Esophagus squamous epithelium (tissue), 5 donors: ENCODE measurements at places on chromosomes 12 and 14.

DNA sequence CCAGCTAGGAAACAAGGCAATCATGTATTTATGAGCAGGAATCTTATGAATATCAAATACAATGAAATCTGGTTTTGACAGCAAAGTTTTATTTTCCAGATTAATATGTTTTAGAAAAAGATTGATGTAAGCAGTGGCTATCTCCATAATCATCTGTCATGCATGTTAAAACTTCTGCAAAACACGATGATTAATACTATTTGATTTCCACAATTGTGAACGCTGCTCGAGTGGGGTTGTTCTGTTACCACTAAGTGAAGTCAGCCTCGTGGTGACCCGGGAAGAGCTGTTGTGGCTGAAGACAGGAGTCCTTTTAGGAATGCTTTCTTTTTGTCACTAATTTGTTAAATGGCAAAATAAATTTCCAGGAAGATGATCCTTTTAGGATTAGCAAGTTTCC, 9.4 kb downstream of the CFAP251 start:
- DNase-seq, result no peak

DNA sequence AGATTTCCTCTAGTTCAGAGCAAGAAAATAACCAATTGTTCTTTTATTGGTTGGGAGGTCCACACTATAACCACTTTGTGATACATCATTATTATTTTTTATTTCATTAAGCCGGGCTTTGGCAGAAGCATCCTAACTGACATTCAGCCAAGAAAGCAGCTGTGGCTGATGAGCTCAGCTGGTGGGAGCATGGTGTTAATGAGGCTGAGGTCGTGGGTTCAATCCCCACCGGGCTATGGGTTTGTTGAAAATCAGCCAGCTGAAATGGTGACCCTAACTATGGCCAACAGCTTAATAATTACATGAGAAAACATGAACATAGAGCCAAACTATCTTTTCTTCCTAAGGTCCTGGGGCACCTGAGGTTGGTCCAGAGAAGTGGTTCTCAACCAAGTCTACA, 378.2 kb downstream of the GLT1D1 start:
- no peak for DNase-seq

GRCh38 chr14:56145965-56146364, 27.8 kb downstream of the PELI2 start:
- DNase-seq, result no peak

- no peak for DNase-seq
Observed at GRCh38 chr12:52926596-52927234, 21.8 kb upstream of the KRT8 start.

DNA sequence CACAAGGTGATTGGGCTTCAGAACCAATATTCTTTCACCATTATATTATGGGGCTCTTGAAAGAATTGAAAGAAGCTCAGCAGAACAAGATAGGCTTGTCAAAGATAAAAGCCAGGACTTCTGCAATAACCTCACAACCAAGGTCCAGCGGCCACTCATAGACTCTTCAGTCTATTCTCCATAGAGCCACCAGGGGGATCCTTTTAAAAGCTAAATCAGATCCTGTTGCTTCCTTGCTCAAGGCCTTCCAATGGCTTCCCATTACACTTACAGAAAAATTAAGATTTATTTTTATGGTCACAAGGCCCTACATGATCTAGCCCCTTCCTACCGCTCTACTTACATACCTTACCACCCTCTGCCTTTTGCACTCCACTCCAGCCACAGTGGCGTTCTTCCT, 169.6 kb downstream of the C12orf42 start:
- no peak for DNase-seq

GRCh38 chr14:29738950-29739349, 188.7 kb downstream of the PRKD1 start:
- DNase-seq, result no peak

DNA sequence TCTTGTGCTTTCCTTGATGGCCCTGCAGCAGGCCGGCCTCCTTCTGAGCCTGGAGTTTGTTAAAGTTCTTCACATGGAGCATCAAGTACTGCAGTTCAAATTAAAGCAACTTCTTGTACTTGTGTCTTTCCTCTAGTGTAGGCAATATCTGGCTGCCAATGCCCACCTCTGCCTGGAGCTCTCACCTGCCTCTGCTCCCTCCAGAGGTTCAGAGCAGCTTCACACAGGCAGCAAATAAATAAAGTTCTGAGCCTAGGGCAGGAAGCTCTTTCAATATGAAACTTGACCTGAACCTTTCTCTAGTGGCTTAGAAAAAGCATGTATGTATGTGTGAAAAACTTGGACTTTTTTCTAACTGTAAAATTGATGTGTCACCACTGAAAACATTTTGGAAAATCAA, 65.9 kb downstream of the ITPR2 start:
- DNase-seq, result no peak

DNA sequence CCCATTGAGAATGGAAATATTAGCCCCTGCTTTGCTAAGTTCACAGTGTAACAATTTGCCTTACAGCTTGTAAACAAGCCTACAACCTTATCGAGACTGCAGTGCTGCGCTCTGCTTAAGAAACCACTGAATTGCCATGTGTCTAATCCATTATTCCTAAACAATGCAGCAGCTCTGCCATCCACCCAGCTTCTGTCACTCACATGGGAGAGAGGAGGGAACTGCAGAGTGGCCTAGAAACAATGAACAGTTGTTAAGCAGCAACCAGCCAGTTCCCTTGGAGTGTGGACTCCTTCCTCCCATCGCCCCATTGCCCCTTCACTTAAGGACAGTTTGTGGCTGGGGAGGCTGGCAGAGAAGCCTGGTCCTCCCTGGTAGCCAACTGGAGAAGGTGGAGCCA, 42.9 kb downstream of the TESPA1 start:
- no peak for DNase-seq

- no peak for DNase-seq
Observed at GRCh38 chr12:53042607-53043454, 7.0 kb upstream of the TNS2 start.

- DNase-seq, result no peak
Observed at GRCh38 chr14:91872011-91872501, 4.7 kb upstream of the TC2N start.

- DNase-seq, result no peak
Observed at GRCh38 chr12:46556105-46556559, 183.6 kb upstream of the SLC38A2 start.

DNA sequence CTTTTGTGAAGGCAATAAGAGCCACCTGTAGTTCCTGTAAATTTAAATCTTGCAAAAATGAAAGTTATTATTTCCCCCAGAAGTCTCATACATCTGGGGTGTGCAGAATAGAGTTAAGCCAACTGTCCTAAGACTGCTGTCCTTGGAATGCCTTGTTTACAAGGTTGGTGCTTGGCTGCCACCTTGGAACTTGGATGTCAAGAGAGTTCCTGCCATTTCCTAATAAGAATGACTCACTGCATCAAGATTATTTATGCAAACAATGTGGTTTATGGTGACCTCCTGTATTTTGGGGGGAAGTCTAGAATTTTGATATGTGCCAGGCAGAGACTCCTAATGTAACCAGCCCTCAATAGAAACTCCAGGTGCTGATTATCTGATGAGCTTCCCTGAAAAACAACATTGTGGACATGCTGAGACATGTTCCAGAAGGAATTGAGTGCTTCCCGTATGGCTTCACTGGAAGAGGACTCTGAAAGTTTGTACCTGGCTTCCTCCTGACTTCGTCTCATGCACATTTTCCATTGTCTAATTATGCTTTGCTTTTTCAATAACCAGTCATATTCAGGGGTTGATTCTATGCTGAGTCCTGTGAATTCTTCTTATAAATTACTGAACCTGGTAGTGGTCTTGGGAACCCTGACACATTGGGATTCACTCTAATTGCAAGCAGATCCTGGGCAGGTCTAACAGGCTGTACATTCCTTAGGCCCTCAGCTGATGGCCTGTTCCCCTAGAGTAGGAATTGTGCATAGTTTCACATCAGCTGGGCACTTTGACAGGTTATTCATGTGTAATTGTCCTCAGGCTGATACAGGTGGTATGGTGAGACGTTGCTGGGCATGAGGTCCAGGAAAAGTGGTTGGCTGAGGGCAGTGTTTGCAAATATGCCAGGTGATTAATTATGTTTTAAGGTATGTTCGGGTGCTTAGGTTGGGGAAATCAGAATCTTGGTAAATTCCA, 1370.7 kb upstream of the TMEM132C start:
- DNase-seq, result no peak

- DNase-seq, result no peak
Observed at GRCh38 chr12:58455136-58455535, 465.2 kb downstream of the LRIG3 start.

DNA sequence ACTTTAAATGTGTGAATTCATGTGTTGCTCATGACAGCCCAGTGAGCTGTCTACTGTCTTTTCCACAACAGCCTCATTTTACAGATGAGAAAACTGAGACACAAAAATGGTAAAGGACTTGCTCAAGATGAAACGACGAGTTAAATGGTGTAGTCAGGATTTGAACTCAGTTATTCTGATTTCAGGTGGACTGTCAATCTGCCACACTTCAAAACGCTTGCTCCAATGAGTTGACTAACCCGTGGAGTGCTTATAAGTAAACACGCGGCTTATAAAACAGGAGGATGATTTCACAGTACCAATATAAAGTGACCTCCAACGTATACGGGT, 652 bp upstream of the POLE2 start:
- DNase-seq, result no peak

- DNase-seq, result no peak
Observed at GRCh38 chr12:93018610-93019009, 89.5 kb upstream of the EEA1 start.

- DNase-seq, result no peak
Observed at GRCh38 chr14:64438181-64438841, 27.0 kb upstream of the AKAP5 start.

GRCh38 chr14:67514203-67514607, 18.9 kb upstream of the PLEKHH1 start:
- DNase-seq, result no peak

DNA sequence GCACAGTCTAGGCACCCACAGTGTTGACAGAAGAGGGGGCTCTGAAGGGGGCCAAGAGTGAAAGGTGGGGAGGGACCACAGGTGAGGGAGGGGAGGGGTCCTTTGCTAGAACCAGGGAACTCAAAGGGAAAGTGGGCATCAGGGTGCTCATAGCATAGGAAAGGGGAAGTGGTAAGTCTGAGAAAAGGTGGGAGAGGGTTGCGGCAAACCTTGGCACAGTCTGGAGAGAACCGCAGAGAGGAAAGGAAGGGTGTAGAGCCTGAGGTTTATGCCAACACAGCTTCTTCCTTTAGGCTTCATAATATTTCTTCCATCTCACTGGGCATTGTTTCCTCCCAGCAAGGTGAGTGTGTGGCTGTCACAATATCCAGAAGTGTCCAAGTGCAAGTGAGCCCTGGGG, 11.5 kb upstream of the PLEK2 start:
- DNase-seq, result no peak

- no peak for DNase-seq
Observed at GRCh38 chr12:107349008-107349747, 255.8 kb upstream of the CRY1 start.

DNA sequence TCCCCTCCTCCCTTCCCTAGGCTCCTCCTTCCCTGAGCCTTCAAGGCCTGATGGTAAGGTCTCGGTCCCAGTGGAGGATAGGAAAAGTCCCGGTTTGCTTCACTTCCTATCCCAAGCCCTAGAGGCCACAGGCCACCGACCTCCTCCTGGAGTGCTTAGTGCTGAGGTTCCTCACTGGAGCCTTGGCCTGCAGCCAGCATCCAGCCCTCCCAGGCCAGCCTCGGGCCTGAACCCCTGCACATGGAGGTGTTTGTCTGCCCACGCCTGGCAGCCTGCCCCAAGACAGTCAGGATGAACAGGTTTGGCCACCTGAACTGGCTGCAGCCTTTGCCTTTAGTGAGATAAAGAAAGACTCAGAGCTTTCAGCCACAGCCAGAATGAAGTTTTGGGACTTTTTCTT, 15.8 kb upstream of the KRT7 start:
- no peak for DNase-seq

DNA sequence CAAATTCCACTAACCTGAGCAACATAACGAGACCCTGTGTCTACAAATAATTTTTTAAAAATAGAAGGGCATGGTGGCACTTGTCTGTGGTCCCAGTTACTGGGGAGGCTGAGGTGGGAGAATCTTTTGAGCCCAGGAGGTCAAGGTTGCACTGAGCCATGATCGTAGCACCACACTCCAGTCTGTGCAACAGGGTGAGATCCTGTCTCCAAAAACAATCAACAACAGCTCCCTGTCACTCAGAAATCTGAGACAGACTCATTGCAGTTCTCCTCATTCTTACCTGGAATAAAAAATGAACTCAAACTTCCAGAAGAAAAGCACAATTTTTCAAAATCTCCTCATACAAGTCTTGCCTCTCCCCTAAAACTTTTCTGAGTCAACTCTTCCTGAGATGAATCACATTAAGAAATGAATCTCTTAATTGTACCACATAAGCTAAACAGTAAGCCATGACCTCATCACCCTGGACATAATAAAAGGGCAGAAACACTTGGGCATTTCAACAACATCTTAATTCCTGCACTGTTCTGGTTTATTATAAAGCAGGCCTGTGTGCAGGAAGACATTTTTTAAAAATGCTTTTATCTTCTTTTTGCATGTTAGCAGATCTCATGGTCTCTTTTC, 214.3 kb upstream of the CDKN3 start:
- no peak for DNase-seq

DNA sequence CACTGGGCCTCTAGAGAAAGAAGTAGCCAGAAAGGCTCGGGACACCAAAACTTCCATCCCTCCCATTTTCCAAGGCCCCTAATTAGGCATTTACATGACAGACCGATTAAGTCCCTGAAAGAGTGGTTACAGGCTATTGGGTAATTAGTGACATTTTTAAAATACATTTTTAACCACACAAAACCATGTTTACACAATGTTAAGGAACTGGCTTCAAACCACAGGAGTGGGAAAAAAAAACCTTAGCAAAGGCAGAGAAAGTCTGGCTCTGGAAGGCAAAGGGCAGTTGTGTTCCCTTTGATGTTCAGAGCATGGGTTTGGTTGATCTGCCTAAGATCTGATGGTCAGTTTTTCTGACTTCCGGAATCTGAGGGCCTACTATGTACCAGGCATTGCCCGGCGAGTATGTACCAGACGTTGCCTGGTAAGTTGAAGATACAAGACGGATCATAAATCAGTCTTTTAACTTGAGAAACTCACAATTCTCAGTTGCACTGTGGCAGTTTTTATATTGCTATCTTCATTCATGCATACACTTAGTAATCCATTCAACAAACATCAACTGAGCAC, 576.5 kb downstream of the MED13L start:
- no peak for DNase-seq

DNA sequence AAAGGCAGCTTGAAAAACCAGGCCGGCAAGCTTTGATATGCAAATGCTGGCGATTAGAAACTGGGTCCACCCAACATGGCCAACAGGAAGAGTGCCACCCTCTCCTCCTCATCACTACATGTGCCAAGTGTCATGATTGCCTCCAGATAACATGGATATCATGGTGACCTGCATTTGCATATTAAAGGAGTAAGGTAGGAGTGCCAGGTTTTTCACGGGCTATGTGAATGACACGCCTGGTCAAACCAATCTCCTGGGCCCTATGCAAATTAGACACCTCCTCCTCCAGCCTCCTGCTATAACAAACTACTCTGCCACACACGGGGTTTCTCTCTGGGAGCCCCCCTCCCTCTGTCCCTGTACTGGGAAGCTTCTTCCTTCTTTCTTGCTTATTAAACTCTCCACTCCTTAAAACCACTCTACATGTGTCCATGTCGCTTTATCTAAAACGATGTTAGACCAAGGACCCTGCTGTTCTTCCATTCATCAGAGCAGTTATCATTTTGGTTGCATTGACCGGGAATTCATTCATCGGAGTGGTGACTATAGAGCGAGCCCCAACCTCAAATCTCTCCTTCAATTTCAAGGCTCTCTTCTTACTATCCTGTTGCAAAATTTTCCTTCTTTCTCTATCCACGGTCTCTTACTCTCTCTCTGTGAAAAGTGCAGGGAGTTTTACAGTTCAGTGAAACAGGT, 27.5 kb downstream of the APOBEC1 start:
- DNase-seq, result no peak

GRCh38 chr14:51094282-51094821, 553 bp downstream of the TRIM9 start:
- DNase-seq, result no peak
